ENCODE measurements at places on chromosomes 16 and 17. TPM values are rescaled to one million over a fixed set of nuclear protein-coding genes. Genes with fewer than 3 reads are reported as not detected.
A peak's percentile ranks its signal among the peaks of the same experiment; 100 is the strongest.

DNA sequence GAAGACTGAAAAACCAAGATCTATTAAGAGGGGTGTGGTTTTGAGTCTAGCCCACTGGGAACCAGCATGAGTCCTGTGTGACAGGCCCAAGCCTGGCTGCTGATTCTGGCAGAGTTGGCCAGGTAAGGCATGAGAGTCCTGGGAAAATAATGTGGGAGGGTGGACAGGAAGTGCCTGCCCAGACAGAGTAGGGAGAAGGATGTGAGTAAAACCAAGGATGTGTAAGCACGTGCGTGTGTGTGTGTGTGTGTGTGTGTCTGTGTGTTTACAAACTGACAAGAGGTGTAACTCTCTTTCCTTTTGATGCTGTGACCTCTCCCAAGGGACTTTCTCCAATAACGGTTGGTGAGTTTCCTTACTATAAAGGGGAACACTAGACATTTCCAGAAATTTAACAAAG lies 15.6 kb upstream of the TEX2 start:
- peak; percentile 34 for DNase-seq

TBX2 gene
- total RNA-seq: 11.7 TPM

XAF1 gene
- 13.0 TPM for total RNA-seq

AANAT gene
- not detected for total RNA-seq
